RCC 7860 (cell line): ENCODE measurements at places on chromosomes 13 and 19.

DNA sequence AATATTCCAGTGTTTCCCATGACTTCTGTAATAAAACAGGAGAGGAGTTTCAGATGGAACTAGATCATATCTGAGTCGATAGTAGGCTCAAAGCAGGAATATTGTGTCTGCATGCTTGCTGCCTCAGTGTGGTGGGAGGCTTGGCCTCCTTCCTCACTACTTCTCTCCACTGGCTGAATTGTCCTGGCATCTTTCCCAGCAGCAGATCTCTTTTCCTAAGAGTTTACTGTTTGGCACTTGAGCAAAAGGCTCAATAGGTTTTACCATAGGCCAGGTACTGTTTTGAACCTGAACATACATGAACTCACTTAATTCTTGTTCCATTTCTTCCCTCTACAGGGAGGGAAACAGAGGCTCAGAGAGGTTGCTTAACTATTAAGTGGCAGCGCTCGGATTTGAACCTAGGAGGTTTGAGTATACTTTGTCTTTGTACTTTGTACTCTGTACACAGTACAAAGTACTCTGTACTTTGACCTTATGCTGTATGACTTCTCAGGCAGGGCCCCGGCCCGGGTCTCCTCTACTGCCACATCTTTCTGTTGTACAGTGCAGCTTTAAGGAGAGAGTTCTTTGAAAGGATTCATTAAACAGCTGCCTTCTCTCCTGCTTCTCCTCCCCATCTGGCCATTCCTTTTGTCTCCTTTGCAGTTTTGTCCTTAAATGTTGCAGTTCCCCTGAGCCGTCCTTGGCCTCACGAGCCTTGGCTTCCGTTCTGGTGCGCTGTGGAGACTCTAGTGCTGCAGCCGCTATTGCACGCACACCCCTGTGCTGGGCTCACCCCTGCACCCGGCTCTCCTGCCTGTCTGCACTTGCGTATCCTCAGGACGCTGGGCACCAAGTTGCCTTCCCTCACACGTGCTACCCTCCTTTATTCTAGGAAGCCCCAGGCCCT is 8.1 kb downstream of the B3GLCT start:
- DNase-seq: no peak

DNA sequence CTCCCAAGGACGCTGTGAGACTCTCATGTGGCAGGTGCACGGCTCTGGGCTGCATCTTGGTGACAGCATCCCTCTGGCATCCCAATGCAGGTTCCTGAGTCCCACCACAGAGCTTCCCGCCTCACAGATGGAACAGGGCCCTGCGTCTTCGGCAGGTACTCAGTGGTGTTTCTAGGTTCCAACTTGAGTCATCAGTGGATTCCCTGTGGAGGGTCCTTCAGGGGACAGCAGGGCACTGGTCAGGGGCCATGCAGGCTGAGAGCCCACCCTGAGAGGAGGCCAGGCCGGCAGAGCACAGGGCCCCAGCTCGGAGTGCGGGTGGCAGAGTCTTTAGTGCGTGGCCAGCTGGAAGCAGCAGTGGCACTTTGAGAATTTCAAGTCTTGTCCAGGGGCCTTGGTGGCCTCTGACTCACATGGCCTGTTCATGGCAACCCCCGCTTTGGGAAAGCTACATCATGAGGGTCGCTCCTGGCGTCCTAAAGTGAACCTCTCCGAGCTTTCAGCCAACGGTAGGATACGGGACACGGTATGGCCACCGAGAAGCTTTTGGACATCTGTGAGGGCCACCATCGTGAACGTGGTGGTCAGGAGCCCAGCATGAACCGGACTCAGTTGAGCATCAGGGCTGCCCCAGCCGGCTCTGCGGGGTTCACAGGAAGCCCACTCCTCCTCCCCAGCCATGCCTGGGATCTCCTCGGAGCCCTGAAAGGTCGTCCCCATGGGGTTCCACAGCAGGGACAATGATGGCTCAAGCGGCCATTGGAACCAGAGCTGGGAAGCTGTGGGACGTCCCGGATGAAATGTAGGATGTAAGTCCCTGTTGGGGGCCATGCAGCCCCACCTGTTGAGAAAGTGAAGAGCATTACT is 72.0 kb upstream of the MCF2L start:
- no peak for DNase-seq

GRCh38 chr13:110881839-110882627 is 32.8 kb downstream of the ANKRD10 start:
- DNase-seq: no peak

GRCh38 chr19:44552324-44552723 is 22.8 kb upstream of the CEACAM20 start:
- no peak for DNase-seq

- DNase-seq: no peak
Observed at GRCh38 chr19:27794494-27795042, 1418.4 kb downstream of the UQCRFS1 start.

DNA sequence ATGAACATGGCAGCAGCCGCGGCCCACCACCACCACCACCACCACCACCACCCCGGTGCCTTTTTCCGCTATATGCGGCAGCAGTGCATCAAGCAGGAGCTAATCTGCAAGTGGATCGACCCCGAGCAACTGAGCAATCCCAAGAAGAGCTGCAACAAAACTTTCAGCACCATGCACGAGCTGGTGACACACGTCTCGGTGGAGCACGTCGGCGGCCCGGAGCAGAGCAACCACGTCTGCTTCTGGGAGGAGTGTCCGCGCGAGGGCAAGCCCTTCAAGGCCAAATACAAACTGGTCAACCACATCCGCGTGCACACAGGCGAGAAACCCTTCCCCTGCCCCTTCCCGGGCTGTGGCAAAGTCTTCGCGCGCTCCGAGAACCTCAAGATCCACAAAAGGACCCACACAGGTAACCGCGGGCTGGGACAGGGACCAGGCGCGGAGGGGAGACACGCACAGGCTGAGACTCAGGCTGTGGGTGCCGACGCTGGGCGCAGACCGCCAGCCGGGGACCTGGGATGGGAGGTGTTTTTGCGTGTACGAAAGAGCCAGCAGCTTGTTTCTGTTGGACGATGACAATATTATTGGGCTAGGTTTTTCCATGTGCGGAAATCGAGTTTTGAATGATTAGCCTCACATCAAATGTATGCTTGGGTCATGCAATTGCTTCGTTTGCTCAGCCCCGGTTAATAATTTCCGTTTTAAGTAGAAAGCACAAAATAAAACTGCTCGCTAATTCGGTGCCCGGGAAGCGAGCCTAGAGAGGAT is 1.3 kb downstream of the ZIC2 start:
- peak; percentile 37 for DNase-seq

- no peak for DNase-seq
Observed at GRCh38 chr13:78326633-78327032, 276.7 kb downstream of the POU4F1 start.

DNA sequence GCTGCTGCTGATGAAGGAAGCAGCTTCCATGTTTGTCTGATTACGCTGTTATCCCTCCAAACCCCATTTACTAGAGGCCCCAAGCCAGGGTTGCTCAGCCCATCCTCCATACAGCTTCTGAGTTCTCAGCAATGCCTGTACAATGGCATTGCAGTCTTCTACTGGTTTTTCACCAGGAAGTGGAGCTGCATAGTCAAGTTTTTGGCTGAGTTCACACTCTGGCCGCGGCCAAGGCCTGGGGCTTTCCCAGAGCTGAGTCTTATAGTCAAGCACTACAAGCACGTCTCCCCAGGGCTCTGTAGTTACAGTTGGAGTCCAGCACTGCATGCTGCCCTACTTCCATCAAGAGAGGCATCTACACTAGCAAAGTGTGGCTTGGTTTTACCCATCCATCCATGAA is 182.5 kb downstream of the POU4F1 start:
- DNase-seq: no peak

- no peak for DNase-seq
Observed at GRCh38 chr13:70634893-70635292, 526.6 kb upstream of the KLHL1 start.

DNA sequence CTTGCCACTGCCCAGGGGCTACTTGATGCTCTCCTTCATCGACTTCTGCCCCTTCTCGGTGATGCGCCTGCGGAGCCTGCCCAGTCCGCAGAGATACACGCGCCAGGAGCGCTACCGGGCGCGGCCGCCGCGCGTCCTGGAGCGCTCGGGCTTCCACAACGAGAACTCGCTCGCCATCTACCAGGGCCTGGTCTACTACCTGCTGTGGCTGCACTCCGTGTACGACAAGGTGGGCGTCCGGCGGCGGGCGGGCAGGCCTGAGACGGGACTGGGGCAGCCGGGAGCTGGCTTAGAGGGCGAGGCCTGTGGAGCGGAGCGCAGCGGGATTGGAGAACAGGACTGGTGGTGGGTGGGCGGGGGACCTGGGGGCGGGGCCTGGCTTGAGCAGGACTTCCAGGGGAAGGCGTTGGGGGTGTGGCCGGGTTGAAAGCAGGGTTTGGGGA is 12.7 kb upstream of the PSMD8 start:
- DNase-seq: no peak

GRCh38 chr13:112892426-112893206 is 76.4 kb upstream of the MCF2L start:
- peak; percentile 53 for DNase-seq

- DNase-seq: no peak
Observed at GRCh38 chr19:55451163-55451964, 8.3 kb upstream of the SHISA7 start.

GRCh38 chr19:16454351-16454918 is 17.3 kb downstream of the EPS15L1 start:
- DNase-seq: no peak

- no peak for DNase-seq
Observed at GRCh38 chr19:543910-544608, at the start of gene GZMM. GZMM (plus strand) TSS chr19:544053; CDS start chr19:544072, 19 bp downstream.
